ENCODE measurements at places on chromosomes 2 and 18.

GRCh38 chr2:235639428-235639773 lies 145.6 kb downstream of the AGAP1 start:
- DNase-seq: no peak

DNA sequence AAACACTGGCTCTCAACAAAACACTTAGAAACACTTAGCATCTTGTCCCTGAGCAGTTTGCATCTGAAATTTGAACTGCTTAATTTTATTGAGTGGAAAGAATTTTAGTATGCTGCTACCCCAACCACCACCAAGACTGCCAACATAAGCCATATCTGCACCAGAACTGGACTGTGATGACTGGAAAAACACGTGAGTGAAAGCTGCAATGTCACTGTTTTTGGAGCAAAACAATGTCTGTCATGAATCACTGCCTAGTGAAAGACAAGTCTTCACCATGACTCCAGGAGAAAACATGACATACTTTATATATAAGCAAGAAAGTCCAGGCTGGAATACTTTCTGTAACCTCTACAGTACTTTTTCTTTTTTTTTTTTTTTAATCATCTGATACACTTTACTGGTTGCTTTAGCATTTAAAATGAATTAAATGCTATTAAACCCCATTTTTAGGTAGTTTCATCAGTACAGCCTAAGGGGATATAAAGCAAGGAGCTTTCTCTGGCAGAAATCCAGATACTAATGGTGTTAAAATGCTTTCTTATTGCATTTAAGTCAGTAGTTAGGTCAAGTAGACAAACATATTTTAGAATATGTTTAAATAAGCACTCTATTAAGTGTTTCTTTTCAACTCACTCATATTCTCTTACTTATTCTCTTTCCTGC lies 2129.4 kb upstream of the PIK3C3 start:
- DNase-seq: no peak

GRCh38 chr18:76973520-76974266 lies 151.3 kb downstream of the ZNF236 start:
- no peak for DNase-seq

DNA sequence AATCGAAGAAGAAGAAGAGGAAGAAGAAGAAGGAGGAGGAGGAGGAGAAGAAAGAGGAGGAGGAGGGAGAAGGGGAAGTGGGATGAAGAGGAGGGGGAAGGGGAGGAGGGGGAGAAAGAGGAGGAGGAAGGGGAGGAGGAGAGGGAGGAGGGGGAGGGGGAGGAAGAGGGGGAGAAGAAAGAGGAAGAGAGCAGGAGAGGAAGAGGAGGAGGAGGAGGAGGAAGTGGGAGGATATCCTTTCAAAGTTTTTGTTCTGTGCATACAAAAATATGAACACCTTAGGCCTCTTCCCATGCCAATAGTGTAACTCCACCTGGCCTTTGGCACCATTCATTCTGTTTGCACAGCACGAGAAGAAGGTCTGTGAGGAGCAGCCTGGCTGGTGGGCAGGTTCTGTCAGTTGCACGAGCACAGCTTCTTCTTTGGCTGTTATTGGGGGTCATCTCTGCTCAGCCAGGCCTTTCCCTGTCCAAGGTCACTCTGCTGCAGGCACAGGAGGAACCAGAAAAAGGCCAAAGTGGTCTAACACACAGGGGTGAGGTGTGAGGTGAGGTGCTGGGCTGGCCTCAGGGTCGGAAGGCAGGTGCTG lies 25.8 kb upstream of the PLB1 start:
- no peak for DNase-seq

- no peak for DNase-seq
Measured at GRCh38 chr18:9661564-9661963, 46.5 kb upstream of the RAB31 start.

- DNase-seq: no peak
Measured at GRCh38 chr18:5721924-5722323, 173.4 kb downstream of the TMEM200C start.

GRCh38 chr2:127047716-127048617 lies 59.0 kb downstream of the BIN1 start:
- no peak for DNase-seq

DNA sequence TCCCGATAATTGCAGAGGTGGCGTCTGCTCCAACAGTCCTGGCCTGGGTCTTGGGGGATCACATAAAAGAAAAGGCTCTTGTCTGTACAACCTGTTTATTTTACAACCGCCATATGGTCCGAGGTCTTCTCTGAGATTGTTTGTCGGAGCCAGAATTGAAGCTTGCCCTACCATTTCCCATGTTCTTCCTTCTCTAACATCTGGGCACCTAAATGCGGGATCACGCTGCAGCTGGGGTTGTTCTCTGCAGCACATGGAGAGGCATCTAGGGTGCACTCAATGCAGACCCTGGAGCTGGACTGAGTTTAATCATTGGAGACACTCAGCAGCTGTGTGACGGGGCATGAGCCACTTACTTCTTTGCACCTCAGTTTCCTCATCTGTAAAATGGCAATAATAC lies 107.7 kb downstream of the ACKR3 start:
- no peak for DNase-seq

DNA sequence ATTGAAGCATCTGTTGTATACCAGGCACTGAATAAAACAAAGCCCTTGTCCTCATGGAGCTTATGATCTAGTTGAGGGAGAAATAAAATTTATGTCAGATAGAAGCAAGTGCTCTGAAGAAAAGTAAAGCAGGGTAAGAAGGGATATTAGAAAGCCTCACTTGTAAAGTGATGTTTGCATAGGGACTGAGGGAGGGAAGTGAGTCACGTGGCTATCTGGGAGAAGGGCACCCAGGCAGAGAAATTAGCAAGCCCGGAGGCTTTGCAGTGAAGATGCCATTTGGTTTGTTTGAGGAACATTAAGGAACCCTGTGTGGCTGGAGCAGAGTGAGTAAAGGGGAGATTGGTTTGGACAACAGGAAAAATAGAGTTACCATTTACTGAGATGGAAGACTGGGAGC lies 52.1 kb downstream of the RBBP8 start:
- DNase-seq: no peak

DNA sequence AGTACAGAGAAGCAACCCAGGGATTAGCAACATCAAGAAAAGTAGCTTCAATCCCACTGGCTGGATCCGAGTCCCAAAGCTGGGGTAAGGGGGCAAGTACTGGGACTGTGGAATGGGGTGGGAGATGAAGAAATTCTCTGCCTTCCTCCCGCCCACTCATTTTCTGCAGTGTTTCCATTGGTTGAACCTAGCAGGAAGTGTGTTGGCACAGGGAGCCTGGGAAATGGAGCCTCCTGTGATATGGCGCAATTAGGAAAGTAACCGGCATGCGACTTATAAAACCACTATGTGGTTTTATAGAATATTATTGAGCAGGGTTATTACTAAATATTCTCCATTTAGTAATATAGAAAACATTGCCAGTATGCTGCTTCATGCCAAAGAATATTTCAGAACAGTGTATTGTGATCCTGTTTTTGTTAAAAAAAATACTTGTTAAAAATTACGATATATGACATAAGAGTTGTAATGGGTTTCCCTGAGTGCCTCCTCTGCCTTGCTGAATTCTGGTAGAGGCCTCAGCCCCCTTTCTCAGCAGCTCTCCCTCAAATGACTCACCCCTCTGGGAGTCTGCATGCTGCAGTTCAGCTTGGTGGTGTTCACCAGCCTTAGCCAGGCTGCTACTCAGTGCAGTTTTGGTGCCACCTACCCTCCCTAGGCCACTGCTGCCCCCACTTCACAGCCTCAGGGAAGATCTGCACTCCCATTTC lies 60.5 kb downstream of the HK2 start:
- DNase-seq: no peak

DNA sequence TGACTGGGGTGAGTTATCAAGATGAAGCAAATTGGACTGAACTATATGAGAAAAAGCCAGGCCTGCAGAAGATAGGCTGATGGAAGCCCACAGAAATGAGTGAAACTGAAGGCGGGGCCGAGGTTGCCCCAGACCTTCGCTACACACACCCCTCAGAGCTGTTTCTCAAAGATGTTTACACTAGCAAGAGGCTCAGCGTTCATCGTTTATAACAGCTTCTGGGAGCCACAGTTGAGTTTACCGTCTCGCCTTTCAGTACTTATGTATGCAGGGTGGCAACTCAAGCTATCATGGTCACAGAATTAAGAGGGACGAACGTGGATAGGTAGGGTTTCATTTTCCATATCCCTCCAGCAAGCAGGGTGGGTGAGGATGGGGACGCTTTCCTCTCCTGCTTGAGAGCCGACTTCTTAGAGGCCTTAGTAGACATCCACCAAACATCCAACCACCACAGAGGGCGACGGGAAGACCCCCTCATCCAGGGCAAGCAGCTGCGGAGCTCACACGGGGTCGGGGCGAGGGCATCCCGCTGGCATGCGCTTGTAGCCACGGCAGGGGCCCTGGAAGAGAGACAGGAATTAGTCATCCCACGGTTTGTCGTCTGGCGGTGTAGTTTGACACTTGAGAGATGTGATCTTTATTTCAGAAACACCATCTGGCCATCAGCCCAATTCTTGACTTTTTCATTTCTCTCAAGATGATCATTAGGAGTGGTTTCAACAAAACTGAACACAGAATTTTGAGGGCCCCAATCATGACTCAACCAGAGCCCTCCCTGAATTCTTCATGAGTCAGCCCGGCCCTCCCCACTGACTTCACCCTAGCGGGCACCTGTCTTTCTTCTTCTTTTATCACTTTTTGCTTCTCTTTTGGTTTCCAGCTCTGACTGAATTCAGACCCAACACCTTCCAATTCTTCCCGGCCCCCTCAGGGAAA lies 109.1 kb upstream of the CTDP1 start:
- no peak for DNase-seq

- DNase-seq: no peak
Measured at GRCh38 chr2:239253264-239253663, 147.6 kb downstream of the HDAC4 start.

DNA sequence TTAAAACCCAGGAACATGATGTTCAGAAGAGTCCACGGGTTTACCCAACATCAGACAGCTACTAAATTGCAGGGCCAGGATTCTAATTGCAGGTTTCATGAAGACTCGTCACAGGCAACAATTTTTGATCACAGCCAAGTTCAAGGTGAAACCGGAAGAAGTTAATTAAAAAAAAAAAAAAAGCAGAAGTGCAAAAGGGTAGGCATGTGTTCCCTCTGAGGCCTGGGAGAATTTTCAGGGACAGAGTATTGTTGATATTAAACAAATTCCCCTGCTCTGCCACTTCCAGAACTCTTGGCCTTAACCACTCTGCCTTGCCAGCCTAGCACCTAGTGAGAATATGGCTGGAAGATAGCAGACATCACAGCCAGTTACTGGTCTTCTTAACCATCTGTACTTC lies 99.4 kb upstream of the TRIB2 start:
- DNase-seq: no peak

DNA sequence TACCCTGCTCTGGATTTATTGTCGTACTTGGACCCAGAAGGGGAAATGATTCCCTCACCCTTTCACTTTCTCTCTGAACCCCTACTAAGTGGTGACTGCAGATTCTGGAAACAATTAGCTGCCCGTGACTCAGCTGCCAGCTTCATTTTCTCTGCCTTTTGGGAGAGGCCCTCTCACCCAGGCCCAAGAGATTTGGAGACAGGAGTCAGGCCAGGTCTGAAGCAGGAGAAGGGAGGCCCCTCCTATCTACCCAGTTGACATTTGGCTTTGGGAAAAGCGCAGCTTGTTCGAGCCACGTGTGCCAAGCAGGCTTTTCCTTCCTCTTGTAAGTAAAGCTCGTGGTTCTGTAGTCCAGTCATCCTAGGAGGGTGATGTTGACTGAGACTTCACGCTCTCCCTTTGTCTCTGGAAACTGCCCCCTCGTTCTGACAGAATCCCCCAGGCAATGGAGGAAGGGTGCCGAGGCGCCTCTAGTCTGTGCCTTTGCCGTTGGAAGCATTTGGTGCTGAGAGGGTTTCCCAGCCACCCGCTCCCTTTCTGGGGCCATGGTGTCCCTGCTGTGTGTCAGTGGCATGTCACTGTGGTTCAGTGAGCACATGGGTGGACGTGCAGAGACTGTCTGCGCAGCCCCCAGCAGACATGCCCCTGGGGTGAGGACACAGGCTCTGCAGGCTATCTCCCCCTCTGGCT lies 8.6 kb downstream of the OXER1 start:
- DNase-seq: no peak

- DNase-seq: no peak
Measured at GRCh38 chr18:73986711-73987110, 160.9 kb downstream of the FBXO15 start.

DNA sequence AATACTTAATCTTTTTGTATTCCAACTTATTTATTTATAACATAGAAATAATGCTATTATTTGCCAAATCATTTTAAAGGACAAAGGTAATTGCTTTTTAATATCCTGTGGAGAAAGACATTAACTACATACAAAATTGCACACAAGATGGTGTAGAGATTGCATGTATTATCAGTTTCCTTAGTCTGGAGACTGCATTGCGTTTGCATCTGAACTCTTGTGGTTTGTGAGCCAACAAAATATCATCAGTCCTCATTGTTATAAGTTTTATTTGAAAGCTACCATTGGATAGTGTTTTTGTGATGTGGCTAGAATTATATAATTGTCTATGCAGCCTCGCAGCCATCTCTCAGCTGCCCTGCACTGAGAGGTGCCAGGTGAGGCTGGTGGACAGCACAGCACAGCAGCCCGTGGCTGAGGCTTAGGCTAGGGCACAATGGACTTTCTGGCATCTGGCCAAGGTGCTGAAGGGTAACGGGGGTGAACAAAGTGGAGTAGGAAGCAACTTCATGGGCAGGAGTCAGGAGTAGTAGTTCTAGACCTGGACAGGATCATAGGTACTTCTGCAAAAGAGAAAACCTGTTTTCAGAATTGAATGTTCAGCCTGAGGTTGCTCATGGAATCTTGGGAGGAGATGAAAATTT lies 15.1 kb downstream of the RASGRP3 start:
- DNase-seq: no peak

GRCh38 chr2:24586955-24587354 lies 95.9 kb downstream of the NCOA1 start:
- DNase-seq: no peak

- no peak for DNase-seq
Measured at GRCh38 chr2:98857001-98857400, 79.0 kb downstream of the CRACDL start.

DNA sequence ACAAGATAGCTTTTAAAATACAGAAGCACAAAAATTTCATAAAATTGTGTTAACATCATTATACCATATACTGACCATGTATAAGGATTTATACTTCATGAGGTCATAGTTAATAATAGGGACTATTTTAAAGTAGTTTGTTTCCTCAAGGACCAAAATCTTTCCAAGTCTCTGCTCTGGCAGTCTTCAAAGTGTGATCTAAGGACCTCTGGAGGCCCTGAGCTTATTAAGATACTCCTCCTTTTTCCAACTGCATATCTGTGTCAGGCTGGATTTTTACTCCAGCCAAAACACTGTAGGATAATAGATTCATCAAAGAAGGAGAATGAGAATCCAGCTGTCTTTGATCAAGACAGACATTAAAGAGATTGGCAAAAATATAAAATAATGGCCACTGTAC lies 1.7 kb upstream of the SCYGR2 start:
- no peak for DNase-seq

DNA sequence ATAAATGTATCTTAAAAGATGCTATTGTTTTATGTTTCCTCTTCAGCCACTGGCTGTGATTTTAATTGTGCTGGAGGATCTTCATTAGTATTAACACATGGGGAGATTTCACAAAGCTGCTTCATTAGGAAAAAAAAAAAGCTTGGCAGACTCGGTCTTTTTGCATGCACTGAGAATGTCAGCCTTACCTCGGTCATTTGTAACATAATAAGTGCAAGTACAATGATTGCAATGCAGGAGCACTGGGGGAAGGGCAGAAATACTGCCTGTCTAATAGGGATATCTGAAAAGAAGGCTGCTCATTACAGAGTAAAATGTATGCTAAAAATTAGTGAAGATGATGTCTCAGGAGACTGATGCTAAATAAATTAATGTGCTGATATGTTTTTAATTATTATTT lies 1.3 kb upstream of the BAZ2B start:
- DNase-seq: peak; percentile 44

GRCh38 chr2:11072550-11072949 lies 82.7 kb upstream of the SLC66A3 start:
- no peak for DNase-seq
